Myocyte (in vitro differentiated cells): ENCODE measurements at places on chromosomes 13 and 19.

DNA sequence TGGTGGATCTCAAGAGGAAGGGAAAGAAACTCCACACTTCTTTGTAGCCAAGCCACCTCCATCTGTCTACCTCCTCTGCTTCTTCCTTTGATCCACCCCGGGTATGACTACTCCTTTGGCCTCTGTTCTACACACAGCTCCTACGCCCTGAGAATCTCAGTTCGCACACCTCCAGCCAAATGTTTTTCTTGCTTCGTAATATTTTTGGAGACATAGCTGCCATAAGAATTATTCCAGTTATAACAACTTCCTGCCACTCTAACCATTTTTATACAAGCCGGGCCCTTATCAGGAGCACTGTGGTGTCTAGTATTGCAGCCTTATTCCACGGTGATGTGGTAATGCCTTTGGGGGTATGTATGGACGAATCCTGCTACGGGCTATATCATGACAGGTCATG, 126.7 kb downstream of the STARD13 start:
- no peak for DNase-seq

- DNase-seq = no peak
These were observed 4.5 kb downstream of the DACH1 start for GRCh38 chr13:71862459-71862943.

- DNase-seq = no peak
These were observed 1887.4 kb downstream of the PCDH9 start for GRCh38 chr13:65342541-65343337.

- DNase-seq = no peak
These were observed 322.7 kb downstream of the FOXO1 start for GRCh38 chr13:40343550-40344269.

- peak; percentile 20 for DNase-seq
These were observed 30.3 kb downstream of the ZNF763 start for GRCh38 chr19:11995174-11995573.

DNA sequence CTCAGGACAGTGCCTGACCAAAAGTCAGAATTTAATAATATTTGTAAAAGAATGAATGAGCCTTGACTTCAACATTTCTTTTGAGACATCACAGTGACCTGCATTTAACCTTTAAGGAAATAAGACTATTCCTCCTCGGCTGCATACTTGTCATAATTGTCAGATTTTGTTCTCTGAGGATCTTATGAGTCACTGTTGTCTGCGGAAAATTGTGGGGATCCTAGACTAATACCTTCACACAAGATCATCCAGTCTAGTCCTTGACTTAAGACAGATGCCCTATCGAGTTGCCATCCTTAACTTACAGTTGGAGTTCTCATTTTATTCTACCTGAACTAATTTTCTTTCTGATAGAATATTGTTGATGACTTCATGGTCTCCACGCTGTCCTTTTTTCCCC, 198.4 kb downstream of the DLEU7 start:
- peak; percentile 13 for DNase-seq

DNA sequence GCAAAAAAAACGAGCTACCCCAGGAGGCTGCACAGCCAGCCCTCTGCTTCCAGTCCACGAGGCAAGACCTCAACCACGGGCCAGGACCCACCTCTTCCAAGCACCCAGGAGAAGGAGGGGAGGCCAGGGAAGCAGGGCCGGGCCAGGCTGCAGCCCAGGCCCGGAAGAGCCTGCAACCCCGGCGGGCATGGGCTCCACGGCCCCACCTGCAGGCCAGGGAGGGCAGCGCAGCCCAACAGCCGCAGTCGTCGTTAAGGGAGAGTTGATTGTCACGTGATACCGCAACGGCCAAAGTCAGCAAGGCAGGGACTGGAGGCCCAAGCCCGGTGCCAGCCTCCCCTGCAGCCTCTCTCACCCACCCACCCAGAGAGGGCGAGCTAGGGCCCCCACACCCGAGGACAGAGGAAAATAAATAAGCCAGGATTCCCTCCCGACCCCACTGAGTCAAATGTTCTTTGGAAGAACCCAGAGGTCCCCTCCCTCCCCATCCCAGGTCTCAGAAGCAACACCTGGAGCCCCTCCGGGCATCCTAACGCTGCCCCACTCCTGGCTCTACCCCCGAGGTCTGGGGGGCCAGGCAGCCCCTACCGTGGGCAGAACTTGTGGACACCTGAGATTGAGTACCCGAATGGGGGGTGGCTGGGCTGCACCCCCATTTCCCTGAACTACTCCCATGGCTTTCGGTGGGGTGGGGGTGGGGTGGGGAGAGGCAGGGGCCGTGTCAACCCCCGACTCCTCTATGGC, 5.2 kb upstream of the REXO1 start:
- peak; percentile 67 for DNase-seq

- no peak for DNase-seq
These were observed 257.5 kb downstream of the MZT1 start for GRCh38 chr13:72469906-72470305.

GRCh38 chr19:33400856-33401682, 27.6 kb downstream of the CEBPG start:
- no peak for DNase-seq

DNA sequence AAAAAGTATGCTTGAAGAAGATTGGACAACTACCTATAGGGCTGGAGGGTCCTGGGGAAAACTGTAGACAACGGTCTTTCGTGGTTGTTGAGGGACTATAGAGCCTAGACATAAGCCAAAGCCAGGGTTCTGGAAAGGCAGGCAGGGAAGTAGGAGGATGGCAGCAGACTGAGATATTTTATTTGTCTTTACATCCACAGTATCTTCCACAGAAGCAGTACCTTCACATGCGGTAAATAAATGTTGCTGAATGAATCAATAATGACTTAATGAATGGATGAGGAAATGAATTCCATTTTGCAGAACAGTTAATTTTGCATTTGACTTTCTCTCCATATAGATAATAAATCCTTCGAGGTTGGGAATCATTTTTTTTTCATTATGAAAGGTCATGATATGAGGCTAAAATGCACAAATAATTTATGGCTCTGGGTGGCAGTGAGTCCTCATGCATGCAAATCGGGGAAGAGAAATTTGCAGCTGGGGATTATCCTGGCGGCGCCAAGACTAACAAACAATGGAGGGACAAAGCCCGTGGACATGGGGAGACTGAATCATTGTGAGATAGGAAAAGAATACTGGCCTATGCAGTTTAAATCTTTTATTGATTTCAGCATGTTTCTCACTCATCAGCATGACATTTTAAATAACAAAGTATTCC, 102.0 kb downstream of the ERCC5 start:
- DNase-seq = no peak

GRCh38 chr19:4115818-4116385, 8.0 kb downstream of the MAP2K2 start:
- DNase-seq = no peak

GRCh38 chr13:113022745-113023574, 53.9 kb downstream of the MCF2L start:
- no peak for DNase-seq

DNA sequence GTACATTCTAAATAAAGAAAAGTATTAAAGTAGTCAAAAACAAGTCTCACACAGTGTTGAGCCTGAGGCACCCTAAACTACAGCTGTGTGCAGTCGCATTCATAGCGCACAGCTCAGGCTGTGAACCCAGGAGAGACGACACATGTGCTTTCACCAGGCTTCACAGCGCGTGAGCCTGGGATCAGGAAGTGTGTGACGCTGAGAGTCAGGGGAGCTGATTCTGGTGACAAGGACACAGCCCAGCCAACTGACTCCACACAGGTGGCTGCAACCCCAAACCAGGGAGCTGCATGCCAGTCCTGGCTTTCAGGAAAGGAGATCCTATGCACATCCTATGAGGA, 41.6 kb downstream of the COL4A1 start:
- DNase-seq = no peak

GRCh38 chr13:35347679-35348205, 128.7 kb downstream of the MAB21L1 start:
- no peak for DNase-seq

DNA sequence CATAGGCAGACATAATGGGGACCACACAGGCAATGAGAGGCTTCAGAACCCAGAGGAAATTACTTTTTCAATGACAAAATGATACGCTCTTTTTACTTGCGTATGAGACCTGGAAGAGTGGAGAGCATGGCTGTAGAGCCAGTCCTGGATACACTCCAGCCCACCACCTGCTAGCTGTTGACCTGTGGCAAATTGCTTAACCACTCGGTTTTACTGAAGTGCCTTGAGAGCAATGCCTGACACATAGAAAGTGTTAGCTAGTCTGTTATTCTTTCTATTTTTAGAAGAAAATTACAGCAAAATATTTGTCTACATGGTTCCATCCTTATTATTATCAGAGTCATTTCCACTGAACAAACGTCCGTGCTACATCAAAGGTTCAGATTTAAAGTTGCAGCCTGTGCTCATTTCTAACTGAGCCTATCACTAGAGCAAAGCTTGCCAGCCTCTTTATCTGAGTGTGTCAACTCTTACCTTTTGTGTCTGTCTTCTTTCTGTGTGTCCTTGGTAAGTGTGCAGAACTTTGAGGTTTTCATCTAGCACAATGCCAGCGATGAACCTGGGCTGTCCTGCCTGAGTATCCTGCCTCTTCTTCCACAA, 9.6 kb upstream of the GPR183 start:
- DNase-seq = peak; percentile 62

GRCh38 chr19:45424191-45425058, 708 bp upstream of the ERCC1 start:
- DNase-seq = peak; percentile 87

DNA sequence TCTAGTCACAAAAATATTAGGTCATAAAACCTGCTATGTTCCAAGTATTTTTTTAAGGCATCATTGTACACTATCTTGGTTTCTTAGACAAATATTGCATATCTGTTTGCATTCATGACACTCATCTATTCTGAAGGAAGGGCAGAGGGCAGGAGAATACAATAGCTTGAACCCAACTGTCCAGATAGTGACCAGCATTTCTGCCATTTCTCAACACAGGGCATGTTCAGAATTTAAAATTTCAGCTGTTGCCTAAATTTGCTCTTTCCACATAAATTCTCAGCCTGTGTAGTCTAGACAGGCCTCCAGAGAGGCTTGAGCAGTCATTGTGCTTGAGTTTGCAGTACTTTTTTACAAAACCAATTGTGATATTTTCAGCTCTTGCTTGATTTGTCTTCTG, 119.5 kb downstream of the ZAR1L start:
- DNase-seq = no peak

DNA sequence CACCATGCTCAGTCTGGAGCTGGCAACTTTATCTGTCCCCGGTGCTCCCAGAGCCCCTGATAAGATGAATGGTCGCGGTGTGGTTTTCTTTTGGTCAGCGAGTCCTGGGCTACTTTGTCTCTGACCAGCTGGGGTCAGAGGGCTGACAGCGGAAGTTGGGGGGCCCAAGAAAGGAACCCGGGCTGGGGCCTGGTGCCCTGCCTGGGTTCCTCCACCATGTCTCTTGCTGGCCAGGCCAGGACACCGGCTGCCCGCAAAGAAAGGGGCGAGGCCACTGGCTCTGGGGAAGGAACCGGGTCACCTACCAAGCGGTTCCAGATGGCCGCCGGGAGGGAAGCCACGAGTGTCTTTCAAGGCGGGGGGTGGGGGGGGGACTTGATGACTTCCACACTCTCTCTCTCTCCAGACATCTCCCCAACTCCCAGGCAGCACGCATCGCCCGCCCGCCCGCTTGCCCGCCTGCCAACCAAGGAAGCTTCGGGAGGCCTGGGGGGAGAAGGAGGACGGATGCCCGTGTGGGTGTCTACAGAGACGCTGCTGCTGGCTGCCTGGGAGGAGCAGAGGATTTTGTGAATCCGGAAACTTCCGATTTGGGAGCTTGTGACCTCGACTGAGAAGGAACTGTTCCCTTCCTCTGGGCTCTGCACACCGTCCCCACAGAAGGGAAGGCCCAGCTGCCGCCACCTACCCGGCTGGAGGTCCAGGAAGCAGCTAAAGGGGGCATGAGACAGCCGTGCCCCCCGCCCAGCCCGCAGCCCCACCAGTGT, 1.1 kb downstream of the PIP5K1C start:
- peak; percentile 62 for DNase-seq

DNA sequence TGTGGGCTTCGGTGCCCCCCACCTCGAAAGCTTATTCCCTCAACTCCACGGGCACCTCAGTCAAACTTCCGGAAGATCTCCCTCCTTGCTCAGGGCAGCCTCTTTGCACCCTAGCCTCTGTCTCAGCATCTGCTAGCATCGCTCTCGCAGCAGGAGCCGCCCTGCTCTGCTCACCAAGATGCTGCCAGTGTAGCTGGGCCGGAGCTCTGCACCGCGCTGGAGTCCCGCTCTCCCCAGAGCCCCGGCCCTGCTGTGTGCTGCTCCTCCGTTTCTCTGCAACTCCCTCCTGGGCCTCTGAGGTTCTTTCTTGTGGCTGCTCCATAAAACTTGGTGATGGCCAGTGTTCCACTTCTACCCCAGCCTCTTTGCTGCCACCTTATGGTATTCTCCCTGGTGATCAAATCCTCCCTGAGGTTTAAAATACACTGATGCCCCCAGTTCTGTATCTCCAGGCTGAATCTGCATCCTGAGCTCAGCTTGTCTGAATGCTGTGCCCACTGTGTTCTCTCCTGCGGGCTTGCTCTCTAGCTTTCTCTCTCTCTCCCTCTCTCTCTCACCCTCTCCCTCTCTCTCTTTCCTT, 198.0 kb downstream of the UQCRFS1 start:
- no peak for DNase-seq

DNA sequence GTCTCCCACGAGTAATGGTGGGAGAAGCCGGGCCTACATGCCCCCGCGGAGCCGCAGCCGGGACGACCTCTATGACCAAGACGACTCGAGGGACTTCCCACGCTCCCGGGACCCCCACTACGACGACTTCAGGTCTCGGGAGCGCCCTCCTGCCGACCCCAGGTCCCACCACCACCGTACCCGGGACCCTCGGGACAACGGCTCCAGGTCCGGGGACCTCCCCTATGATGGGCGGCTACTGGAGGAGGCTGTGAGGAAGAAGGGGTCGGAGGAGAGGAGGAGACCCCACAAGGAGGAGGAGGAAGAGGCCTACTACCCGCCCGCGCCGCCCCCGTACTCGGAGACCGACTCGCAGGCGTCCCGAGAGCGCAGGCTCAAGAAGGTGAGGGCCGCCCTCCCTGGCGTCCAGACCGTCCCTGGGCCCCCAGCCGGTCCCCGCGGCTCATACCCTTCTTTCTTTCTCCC, 1.4 kb upstream of the USF2 start:
- DNase-seq = peak; percentile 45

GRCh38 chr19:40588110-40588854, 11.6 kb downstream of the SHKBP1 start:
- peak; percentile 59 for DNase-seq

- peak; percentile 92 for DNase-seq
These were observed 64.2 kb upstream of the GTF2F2 start for GRCh38 chr13:45055902-45056648.

GRCh38 chr13:24005755-24006281, 108.5 kb upstream of the C1QTNF9B start:
- no peak for DNase-seq
